ENCODE measurements at places on chromosomes 1 and 21. TPM values are rescaled to one million over a fixed set of nuclear protein-coding genes. Genes with fewer than 3 reads are reported as not detected.
A peak's percentile ranks its signal among the peaks of the same experiment; 100 is the strongest.

DNA sequence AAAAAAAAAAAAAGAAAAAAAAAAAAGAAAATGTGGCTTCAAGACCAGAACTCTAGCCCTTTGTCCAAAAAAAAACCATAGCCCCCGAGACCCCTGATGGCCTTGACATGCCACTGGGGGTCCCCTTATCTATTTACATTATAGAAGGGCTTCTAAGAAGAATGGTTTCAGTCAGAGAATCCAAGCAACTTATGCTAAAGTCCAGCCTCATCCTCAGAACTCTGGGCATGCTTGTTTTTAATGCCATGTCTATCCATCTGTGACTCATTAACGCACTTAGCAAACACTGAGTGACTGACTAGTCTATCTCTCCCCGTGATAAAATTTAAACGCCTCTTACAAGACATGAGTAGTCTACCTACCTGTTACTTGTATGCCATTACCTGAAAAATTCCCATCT lies 29.3 kb downstream of the ERG start:
- DNase-seq = no peak
- peak overlapping the region; percentile 8 for H3K27ac ChIP-seq
- peaks cover 17% of the 10 kb centered on the region for H3K36me3 ChIP-seq
- H3K4me3 ChIP-seq = no peak overlapping the region
- H3K4me1 ChIP-seq = peaks cover 51% of the 10 kb centered on the region

DNA sequence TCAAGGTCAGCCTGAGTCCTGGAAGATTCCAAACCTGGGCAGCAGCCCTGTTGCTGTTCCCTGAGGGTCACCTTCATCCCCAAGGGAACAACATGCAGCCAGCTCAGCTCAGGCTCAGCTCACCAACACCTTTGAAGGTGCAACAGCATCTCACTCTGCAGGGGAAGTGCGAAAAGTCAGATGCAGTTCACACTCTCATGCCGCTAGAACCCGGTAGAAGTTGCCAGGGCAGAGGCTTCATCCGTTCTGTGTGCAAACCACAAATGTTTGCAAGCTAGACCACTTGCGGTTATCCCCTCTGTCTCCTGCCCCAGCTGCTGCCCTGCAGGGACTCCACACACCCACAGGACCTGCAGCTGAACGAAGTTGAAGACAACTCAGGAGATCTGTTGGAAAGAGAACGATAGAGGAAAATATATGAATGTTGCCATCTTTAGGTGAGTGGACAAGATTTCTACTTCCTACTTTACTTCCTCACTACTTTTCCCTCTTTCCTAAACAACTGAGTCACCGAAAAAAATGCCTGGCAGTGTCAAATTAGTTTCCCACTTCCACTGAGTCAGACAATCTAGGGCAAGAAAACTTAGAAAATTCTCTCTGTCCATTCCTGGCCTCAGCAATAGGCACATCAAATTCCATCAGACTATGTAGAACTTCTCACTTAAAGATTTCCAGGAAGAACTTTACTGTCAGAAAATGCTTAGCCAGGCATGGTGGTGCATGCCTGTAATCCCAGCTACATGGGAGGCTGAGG lies 1.8 kb upstream of the FCRL6 start:
- H3K4me1 ChIP-seq = no peaks in the 10 kb centered on the region
- no peak overlapping the region for H3K4me3 ChIP-seq
- no peaks in the 10 kb centered on the region for H3K36me3 ChIP-seq
- H3K27me3 ChIP-seq = no peaks in the 10 kb centered on the region
- DNase-seq = no peak

GRCh38 chr1:198577444-198577843 lies 37.0 kb upstream of the ATP6V1G3 start:
- no peaks in the 10 kb centered on the region for H3K4me1 ChIP-seq
- no peaks in the 10 kb centered on the region for H3K27me3 ChIP-seq
- H3K27ac ChIP-seq = no peak overlapping the region

GRCh38 chr1:172811694-172812093 lies 152.8 kb downstream of the FASLG start:
- no peaks in the 10 kb centered on the region for H3K27me3 ChIP-seq
- no peak overlapping the region for H3K27ac ChIP-seq
- no peaks in the 10 kb centered on the region for H3K36me3 ChIP-seq
- no peak overlapping the region for H3K4me3 ChIP-seq
- no peaks in the 10 kb centered on the region for H3K4me1 ChIP-seq
- no peak for DNase-seq

DNA sequence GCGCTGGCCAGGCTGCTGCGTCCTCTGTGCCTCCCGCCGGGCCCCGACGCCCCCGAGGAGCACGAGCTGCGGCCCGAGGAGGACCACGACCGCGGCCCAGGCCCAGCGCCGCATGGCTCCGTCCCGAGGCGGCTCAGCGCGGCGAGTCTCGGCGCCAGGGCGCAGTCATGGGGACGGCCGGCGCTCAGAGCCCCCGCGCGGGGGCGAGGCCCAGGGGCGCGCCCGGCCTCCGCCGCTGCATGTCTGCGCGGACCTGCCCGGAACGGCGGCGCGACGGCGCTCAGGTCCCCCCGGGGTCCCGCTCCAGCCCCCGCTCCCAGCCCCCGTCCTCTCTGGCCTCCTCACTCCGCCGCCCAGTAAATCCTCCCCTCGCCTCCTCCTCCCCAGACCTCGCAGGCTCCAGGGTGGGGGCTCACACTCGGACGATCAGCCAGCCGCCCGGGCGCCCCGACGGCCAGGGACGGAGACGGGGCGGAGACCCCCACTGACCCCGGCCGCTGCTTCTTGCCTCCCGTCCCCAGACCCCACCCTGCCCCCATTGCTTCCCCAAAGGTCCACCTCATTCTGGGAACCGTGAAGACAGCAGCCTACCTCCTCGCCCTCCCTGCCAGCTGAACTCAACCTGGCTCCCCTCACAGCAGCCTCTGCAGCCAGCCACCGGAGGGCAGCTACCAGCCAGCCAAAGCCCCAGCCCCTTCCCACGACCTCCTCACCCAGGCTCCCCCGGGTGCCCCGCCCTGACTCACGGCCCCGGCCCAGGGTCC lies at the start of gene C1QTNF12:
Gene C1QTNF12 (minus strand): TSS at position 146 of the 764 bp plus-strand sequence. CDS start 32 bp downstream, at position 114.
- H3K4me3 ChIP-seq = no peak within 1 kb of the TSS
- H3K4me1 ChIP-seq = no peaks in the 10 kb centered on the region
- no peak for DNase-seq
- no peaks in the 10 kb centered on the region for H3K36me3 ChIP-seq
- peaks cover 10% of the 10 kb centered on the region for H3K27me3 ChIP-seq

DNA sequence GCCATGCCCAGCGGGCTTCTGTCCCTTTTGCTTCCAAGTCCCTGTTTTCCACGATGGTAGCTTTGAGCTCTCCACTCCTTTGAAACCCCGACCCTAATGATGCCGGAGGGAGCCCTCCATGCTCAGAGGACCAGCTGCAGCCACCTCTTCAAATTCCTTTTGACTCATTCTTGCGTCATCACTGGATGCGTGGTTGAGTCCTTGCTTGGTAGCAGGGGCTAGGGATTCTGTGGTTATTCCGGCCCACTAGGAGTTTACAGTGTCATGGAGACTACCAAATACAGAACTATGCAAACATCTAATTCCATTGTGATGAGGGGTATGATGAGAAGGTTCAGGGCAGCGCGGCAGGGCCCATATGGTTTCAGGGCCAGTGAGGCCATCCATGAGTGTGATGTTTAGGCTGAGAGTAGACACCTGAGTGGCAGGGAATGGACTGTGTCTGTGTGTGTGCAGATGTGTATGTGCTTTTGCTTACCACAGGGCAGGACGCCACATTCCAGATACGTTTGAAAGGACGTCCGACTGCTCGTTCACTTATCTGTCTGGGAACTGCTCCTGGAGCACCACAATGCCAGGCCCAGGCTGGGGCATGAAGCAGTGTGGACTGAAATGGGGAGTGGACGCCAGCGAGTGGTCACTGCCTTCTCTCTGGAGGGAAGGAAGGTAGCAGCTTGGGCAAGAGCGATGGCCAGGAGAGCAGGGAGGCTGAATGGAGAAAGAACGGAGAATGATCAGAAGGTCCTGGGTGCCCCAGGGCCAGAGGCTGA lies 30.4 kb upstream of the ZBTB21 start:
- H3K27ac ChIP-seq = peak overlapping the region; percentile 65
- H3K4me3 ChIP-seq = no peak overlapping the region
- no peaks in the 10 kb centered on the region for H3K36me3 ChIP-seq
- DNase-seq = peak; percentile 22

DNA sequence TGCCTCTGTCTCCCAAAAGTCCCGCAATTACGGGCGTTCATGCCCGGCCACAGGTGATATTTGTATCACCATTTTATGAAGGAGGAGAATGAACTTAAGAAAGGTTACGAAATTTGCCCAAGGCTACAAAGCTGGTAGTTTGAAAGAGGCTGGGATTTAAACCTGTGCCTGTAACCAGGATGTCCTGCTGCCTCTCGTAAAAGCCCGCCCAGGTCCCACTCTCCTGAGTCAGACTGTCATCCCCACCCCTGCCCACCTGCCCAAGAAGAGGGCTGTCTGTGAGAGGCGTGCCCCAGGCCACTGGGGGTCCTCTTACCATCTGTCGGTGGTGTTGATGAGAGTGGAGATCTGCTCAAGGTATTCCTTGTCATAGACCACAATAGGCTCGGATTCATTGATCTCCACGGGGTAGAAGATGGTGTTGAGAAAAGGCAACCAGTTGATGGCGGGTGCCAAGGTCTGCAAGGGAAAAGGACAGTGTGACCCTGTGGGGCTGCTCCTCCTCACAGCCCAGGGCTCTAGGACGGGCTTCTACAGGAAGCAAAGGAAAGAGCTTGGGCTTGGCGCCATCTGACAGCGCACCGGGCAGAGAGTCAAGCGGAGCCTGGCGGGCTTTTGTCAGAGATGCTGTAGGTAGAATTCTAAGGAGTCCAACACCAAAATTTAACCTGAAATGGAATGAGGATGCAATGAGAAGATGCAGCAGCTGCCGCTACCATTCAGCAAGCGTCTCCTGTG lies 43.2 kb downstream of the ECE1 start:
- no peak overlapping the region for H3K4me3 ChIP-seq
- H3K27me3 ChIP-seq = no peaks in the 10 kb centered on the region
- no peak for DNase-seq
- no peak overlapping the region for H3K27ac ChIP-seq

- DNase-seq = no peak
- H3K27me3 ChIP-seq = peaks cover 1% of the 10 kb centered on the region
- no peaks in the 10 kb centered on the region for H3K36me3 ChIP-seq
- H3K4me3 ChIP-seq = no peak overlapping the region
- no peak overlapping the region for H3K27ac ChIP-seq
These were observed 71.6 kb downstream of the CD2 start for GRCh38 chr1:116825720-116826438.

DNA sequence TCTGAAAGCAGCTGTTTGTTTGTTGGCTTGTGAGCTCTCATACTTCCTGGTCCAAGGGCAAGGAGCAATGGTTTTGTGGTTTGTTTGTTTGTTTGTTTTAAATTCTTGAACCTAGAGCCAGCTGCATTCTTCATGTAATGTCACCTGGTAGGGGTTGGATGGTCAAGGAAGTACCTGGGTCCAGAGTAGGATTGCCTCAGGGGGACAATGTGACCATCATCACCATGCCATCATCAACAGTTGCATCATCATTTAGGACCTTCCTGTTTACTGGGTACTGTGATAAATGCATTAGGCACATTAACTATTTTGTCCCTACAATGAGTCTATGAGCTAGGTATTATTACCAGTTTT lies 14.7 kb upstream of the MYOG start:
- no peaks in the 10 kb centered on the region for H3K4me1 ChIP-seq
- H3K4me3 ChIP-seq = no peak overlapping the region
- H3K27ac ChIP-seq = no peak overlapping the region
- H3K27me3 ChIP-seq = peaks cover 24% of the 10 kb centered on the region

- H3K36me3 ChIP-seq = no peaks in the 10 kb centered on the region
- peaks cover 8% of the 10 kb centered on the region for H3K4me1 ChIP-seq
- DNase-seq = no peak
- H3K27me3 ChIP-seq = no peaks in the 10 kb centered on the region
- no peak overlapping the region for H3K4me3 ChIP-seq
- no peak overlapping the region for H3K27ac ChIP-seq
These were observed 60.4 kb upstream of the BACH1 start for GRCh38 chr21:29238053-29238966.

GRCh38 chr1:15212216-15212953 lies 34.6 kb upstream of the FHAD1 start:
- H3K27ac ChIP-seq = no peak overlapping the region
- peaks cover 3% of the 10 kb centered on the region for H3K4me1 ChIP-seq
- no peaks in the 10 kb centered on the region for H3K27me3 ChIP-seq
- H3K4me3 ChIP-seq = no peak overlapping the region
- no peaks in the 10 kb centered on the region for H3K36me3 ChIP-seq

DNA sequence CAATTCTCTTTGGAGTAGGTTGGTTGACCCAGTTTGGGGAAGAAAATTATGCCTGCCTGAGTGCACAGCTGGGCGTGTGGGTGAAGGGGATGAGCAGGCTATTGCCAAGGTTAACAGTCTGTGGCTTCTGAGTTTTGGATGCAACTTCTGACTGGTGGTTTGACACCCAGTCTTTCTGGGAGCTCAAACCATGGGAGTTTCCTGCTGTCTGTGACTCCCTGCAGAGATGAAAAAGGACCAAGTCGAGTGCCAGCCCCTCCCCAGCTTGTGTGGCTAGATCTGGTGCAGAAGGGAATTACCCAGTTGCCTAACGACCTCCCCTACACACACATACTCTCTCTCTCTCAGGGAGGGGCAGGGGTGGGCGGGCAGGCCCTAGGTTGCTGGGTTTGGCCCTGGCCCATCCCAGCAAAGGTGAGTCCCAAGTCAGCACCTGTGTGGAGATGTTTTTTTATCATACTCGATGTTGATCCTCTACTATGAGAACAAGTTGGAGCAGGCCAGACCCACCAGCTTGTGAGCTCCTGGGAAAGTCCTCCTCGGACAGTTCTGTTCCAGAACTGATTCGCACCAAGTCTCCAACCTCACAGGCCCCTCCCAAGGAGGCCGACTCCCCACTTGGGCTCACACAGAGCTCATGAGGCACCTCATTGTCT lies 28.2 kb downstream of the PKP1 start:
- no peak for DNase-seq
- no peak overlapping the region for H3K4me3 ChIP-seq
- H3K36me3 ChIP-seq = no peaks in the 10 kb centered on the region
- peaks cover 11% of the 10 kb centered on the region for H3K27me3 ChIP-seq
- peaks cover 8% of the 10 kb centered on the region for H3K4me1 ChIP-seq
- H3K27ac ChIP-seq = no peak overlapping the region

The HMCN1 gene
- 10.3 TPM for total RNA-seq

The C8A gene
- not detected for total RNA-seq

The ZZZ3 gene
- total RNA-seq = 48.4 TPM

The DENND2C gene
- 0.22 TPM for total RNA-seq

The PRXL2B gene
- total RNA-seq = 55.8 TPM

The CAPZA1 gene
- total RNA-seq = 183 TPM

Measured in endothelial cell of umbilical vein (primary cell).